ENCODE measurements at places on chromosomes 1 and 21.

DNA sequence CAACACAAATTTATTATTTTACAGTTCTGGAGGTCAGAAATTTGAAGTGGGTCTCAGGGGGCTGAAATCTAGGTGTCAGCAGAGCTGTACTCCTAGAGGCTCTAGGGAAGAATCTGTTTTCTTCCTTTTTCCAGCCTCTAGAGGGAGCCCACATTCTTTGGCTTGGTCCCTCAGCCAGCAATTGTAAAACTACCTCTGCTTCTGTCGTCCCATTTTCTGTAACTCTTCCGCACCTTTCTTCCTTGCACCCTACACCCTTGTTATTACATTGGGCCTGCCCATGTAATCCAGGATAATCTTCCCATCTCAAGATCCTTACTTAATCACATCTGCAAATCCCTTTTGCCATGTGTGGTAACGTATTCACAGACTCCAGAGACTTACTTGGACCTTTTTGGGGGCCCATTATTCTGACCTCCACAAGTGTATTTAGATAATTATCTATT, 24.8 kb upstream of the THEM4 start:
- peak; percentile 72 for DNase-seq

GRCh38 chr1:160971618-160972056, 17.0 kb upstream of the ITLN2 start:
- DNase-seq: no peak

GRCh38 chr1:79819140-79819539, 812.6 kb upstream of the ADGRL4 start:
- no peak for DNase-seq

DNA sequence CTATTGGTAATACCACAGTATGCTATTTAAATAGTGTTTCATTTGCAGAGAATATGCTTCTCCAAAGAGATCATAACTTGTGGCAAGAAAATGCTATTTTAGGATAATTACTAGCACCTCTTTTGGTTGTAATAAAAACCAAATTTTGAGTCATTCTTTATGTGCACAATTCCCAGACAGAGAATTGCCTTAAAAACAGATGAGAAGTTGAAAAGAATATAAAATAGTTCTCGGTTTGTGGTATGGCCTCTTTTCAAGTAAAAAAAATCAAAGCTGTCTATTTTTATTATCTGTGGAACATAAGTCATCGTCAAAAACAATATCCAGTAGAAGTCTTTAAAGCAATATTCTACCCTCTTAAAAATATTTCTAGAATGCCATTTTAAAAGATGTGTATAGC, 185.9 kb downstream of the GREM2 start:
- DNase-seq: no peak

- no peak for DNase-seq
Measured at GRCh38 chr1:227890451-227891222, 57.1 kb downstream of the WNT9A start.

- DNase-seq: no peak
Measured at GRCh38 chr21:14857529-14857928, 207.3 kb downstream of the NRIP1 start.

DNA sequence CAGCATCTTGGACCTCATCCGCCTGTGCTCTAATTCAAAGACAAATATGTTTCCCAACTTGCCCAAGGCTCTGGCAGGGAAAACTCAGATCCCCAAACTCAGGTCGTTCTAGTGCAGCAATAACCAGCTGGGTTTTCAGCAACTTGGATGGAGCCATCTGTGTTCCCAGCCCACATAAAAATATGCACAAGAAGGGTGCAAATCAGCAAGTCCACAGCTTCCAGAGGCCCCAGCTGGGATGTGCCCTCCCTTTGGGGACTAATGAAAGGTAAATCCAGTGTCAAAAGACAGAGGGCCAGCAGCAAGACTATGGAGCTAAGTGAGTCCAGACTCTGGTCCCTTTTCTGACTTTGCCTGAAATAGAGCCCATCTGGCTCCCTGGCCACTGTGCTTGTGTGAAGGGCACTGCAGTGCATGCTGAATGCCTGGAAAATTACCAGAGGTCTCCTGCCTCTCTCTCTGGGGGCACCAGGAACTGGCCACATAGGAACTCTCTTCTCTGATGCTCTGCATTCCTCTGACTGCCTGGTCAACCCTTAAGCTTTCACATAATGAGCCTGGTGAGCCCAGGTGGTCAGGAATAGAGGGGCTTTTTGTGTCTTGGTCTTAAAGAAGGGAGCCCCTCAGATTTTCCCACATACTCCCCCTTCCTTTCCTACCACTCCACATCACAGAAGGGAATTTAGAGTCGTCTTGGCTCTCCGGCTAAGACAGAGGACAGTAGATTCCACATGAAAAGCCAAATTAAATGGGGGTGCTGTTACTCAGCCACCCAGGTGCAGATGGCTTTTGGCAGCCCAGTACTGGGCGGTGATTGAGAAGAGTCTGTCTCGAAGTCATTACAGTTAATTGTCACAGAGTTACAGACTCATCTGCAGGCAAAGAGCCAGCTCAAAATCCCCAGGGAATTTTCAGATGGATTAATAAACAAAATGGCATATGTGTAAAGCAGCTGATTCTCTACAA, 88.1 kb upstream of the C1orf21 start:
- DNase-seq: no peak

DNA sequence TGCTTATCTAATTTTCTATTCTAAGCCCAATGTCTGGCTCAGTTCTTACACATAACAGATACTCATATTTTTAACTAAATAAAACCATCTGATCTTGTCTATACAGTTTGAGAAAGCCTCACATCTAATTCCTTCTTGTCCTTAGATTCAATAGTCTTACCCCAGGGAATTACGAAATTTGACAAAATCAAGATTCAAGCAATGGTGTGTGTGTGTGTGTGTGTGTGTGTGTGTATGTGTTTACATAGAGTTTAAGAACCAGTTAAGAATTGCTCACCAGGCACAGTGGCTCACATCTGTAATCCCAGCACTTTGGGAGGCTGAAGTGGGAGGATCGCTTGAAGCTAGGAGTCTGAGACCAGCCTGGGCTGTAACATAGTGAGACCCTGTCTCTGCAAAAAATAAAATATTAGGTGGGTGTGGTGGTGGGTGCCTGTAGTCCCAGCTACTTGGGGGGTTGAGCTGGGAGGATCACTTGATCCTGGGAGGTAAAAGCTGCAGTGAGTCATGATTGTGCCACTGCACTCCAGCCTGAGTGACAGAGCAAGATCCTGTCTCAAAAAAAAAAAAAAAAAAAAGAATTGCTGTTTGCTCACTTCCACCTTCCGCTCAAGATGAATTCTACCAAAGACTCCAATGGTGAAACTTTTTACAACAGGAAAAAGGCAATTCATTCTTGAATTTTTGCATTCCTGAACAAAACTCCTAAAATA, 6.2 kb downstream of the WDR64 start:
- peak; percentile 34 for DNase-seq

DNA sequence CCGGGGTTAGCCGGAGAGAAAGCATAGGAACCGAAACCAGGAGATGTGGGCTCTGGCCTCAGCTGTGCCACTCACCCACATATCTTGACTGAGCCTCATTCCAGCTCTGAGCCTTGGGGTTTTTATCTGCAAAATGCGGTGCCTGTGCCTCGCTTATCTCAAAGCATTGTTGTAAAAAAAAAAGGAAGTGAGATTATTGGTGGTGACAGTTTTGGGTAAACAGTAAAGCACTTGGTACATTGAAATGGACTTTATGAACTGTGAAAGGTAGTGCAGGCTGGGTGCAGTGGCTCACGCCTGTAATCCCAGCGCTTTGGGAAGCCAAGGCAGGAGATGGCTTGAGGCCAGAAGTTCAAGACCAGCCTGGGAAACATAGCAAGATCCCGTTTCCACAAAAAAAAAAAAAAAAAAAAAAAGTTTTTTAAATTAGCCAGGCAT, 3.8 kb downstream of the PTAFR start:
- no peak for DNase-seq

GRCh38 chr1:241460098-241460873, 59.3 kb downstream of the FH start:
- DNase-seq: no peak

- DNase-seq: no peak
Measured at GRCh38 chr1:234408757-234409156, 35.5 kb downstream of the COA6 start.

Data from kidney tubule cell (primary cell).